K562 (cell line): ENCODE measurements at places on chromosomes 6 and 20. TPM values are rescaled to one million over a fixed set of nuclear protein-coding genes. Genes with fewer than 3 reads are reported as not detected.
A peak's percentile ranks its signal among the peaks of the same experiment; 100 is the strongest.

- no peak for DNase-seq
- no peaks in the 10 kb centered on the region for H3K27me3 ChIP-seq
- peak overlapping the region; percentile 52; the same call in 1 of the 3 replicates for H3K27ac ChIP-seq
- H3K4me3 ChIP-seq, result no peak overlapping the region
- no peaks in the 10 kb centered on the region for H3K36me3 ChIP-seq
- peaks cover 56% of the 10 kb centered on the region for H3K4me1 ChIP-seq
Measured at GRCh38 chr6:106885679-106886078, 88.8 kb downstream of the CD24 start.

AVP gene
- total RNA-seq, result not detected in 2 replicates

IBTK gene
- total RNA-seq, result 22.2 and 22.9 TPM in 2 replicates

TBXT gene
- not detected in 2 replicates for total RNA-seq
